ENCODE measurements at places on chromosomes 12 and 14. TPM values are rescaled to one million over a fixed set of nuclear protein-coding genes. Genes with fewer than 3 reads are reported as not detected.
A peak's percentile ranks its signal among the peaks of the same experiment; 100 is the strongest.

GRCh38 chr12:14873440-14874185 is 12.0 kb downstream of the MGP start:
- no peak for DNase-seq

GRCh38 chr12:88052686-88053085 is 23.5 kb upstream of the C12orf50 start:
- peak; percentile 37 for DNase-seq

DNA sequence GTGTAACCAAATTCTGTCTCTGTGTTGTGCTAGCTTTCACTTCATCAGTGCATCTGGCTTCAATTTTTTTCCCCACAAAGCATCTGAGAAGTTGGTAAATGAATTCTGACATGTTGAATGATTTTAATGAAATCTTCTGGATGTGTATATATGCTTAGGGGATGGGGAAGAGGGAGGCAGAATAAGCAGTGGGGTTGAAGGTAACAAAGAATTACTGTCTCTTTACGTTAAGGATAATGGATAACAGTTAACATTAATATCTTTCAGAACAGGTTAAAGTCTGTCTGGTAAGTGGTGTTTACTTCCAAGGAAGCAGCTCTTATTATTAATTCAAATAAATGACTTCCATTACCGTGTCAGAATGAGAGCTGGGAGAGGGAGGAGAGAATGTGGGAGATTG is 261.7 kb downstream of the ERC1 start:
- no peak for DNase-seq

GRCh38 chr14:97977651-97978261 is 1180.6 kb downstream of the VRK1 start:
- DNase-seq = no peak

- peak; percentile 32 for DNase-seq
Observed at GRCh38 chr12:98594050-98594835, 757 bp downstream of the SLC25A3 start.

CD69 gene
- total RNA-seq = 0.40 TPM

- DNase-seq = peak; percentile 64
Observed at GRCh38 chr14:65229748-65230728, 127.7 kb upstream of the MAX start.

- no peak for DNase-seq
Observed at GRCh38 chr12:109810954-109811623, 22.1 kb downstream of the TRPV4 start.

KERA gene
- total RNA-seq = not detected

NRXN3 gene
- total RNA-seq = not detected

GATC gene
- 12.6 TPM for total RNA-seq

GRCh38 chr12:72031066-72031465 is 92.4 kb downstream of the TPH2 start:
- no peak for DNase-seq

DNA sequence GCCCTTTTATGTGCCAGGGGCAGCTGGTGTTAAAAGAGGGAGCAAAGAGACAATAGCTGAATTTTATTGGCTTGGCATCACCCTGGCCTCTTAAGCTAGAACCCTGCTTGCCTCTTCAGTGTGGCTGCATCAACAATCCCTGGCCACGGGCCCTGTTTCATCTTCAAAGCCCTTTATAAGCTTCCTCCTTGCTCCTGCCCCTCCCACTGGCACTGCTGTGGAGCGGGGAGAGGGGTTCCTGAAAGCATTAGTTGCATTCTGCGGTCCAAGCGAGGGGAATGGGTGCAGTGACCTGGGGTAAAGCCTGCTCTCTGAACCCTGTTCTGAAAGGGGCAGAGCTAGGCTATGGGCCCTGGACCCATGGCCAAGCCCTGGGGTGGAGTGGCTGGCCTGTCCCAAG is 220 bp upstream of the KRT83 start:
- DNase-seq = no peak

GRCh38 chr14:33449268-33449667 is 501.6 kb downstream of the EGLN3 start:
- no peak for DNase-seq

Data from lung microvascular endothelial cell (primary cell).